HCT116 (cell line): ENCODE measurements at places on chromosomes 5 and 9.

DNA sequence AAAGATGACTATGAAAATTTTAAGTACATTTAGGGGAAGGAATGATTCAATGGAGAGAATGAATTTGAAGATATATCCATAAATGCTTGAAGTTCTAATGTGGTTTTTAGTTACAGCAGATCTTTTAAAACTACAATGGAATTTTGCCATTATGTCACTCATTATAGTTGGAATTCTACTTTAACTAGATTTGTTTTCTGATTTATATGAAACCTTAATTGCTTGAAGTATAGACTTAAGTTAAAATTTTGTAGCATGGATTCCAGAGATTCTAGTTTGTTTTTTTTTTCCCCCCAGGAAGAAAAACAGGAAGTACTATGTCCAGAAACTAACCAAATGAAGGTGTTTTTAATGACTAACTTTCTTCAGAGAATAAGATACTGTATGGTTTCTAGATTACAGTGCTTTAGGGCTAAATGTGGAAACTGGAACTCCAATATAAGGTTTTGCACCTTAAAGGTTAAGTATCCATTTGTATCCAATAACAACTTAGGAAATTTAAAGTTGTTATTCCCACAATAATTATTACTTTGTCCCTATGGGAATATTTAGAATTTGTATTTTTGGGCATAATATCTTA, 70.3 kb downstream of the ZSWIM6 start:
- no peak for DNase-seq

DNA sequence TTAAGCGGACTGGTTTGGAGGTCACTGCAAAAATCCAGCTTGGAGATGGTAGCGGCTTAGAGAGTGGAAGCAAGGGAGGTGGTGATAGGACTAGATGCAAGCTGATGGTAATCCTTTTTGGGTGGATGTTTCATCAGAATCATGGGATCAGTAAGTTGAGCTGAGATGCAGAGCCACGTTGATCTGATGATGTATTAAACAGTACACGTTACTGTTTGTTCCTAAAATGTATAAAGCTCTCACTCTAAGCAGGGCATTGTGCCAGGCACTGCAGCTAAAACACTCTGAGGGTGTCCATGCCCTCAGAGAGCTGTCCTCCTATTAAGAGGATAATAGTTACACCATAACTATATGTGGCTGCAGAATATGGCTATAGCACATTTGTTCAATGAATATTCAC, 93.1 kb downstream of the JAKMIP2 start:
- DNase-seq = no peak

GRCh38 chr5:112784726-112785125, 47.0 kb downstream of the APC start:
- no peak for DNase-seq

DNA sequence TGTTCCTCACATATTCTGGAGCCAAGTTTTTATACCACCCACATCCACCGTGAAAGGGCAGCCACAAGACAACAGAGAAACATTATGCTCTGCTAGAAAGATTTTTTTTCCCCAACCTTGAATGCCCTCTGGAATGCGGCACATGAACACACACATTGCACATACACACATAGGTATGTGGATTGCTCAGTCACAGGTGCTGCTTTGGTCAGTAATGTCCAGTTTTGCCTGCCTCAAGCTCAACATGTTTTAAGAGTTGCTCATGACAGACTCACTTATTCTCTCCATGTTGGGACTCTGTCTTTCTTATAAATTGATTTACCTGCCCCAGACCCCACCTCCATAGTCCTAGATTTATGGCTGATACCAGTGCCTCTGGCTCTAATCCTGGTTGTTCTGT, 138.0 kb upstream of the ASTN2 start:
- DNase-seq = no peak

GRCh38 chr5:135543485-135544304, 7.9 kb upstream of the NEUROG1 start:
- DNase-seq = no peak

DNA sequence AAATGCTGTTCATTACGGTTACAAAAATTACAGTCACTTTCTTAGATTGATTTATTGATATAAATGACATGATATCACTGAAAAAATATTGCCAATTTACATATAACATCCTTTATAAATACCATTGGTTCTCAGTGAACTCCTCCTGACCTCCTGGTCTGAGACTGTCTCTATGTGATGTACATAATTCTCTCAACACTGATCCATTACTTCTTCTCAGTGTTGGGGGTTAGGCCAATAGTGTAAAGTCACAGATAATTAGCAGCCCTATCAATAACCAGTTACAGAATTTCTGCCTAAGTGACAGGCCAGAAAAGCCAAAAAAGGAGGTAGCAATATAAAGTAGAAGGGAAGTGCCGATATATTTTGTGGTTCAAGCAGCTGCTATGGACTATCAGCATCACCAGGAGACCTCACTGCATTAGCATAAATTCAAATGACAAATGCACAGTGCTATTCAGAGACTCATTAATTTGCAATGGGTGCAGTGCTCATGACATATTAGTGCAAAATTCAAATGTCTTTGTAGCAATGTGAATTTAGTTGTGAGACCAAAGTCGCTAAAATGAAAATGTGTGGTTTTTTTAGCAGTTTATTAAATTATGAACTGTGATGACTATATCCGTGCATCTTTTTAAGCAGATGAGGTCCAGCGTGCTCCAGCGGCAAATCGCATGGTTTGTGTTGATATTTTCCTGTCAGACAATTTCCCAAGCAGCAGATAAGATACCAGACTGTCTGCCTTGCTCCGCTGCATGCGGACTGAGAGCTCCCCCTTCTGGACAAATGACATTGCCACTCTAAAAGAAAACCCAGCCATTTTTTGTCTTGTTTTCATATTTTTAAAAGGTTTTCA, 144.6 kb downstream of the CETN3 start:
- DNase-seq = peak; percentile 58
